ENCODE measurements at places on chromosomes 5 and 9.
A peak's percentile ranks its signal among the peaks of the same experiment; 100 is the strongest.

DNA sequence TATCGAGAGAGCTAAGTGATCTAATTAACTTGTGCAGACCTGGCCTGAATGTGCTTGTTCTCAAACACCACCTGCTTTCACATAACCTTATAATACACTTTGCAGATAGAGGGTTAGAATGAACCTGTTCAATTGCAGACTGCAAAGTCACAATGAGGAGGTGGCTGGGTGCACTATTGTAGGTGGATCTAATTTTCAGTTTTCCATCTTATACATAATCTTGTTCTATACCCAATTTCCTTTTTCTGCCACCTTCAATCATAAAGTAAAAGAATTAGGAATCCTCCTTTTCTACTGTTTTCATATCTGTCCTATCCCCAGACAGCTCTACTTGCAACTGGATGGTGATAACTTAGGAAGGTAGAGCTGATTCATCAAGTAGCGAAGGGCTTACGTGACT, 68.8 kb upstream of the APC start:
- no peak for DNase-seq

DNA sequence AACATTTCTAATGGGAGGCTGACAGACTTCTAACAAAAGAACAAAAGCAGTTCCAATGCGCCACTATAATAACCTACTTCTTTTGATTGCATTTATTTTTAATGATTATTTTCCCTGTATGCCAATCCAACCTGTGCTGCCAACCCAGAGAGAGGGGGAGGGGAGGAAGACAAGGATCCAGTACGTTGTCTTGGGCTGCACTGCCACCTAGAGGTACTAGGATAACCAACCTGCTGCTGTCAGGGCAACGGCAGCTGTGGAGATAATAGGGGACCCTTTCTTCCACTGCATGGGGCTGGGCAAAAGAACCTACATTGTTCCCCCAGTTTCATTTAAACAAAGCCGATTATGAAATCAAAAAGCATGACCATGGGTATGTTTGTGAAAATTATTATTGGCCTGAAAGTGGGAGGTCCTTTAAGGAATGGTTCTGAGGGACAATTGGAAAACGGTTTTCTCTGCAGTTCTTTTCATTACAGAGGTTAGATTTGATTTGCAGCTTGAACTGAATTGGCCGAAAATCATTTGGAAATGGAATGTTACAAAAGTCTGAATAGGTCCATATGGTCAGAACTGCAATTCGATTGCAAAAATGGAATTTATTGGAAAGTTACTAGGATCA, 101.3 kb downstream of the RASEF start:
- DNase-seq: peak; percentile 5

DNA sequence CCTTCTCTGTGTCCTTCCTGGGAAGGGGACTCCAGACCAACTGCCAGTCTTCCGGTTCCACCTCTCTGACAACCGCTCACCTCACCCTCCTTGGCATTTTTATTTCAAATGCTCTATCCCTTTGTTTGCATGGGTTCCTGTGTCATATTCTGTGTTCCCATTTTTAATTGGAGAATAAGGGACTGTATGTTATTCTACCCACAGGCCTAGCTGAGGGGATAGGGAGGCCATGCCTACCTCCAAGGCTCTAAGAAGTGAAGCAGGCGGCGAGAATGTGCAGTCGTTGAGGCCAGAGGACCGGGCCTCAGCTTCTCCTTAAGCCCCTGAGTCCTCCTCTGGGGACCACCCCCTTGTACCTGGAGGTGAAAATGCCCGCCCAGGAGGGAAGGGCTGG, 936 bp upstream of the WDR5 start:
- no peak for DNase-seq

GRCh38 chr5:67244345-67244793, 47.8 kb upstream of the CD180 start:
- DNase-seq: no peak

DNA sequence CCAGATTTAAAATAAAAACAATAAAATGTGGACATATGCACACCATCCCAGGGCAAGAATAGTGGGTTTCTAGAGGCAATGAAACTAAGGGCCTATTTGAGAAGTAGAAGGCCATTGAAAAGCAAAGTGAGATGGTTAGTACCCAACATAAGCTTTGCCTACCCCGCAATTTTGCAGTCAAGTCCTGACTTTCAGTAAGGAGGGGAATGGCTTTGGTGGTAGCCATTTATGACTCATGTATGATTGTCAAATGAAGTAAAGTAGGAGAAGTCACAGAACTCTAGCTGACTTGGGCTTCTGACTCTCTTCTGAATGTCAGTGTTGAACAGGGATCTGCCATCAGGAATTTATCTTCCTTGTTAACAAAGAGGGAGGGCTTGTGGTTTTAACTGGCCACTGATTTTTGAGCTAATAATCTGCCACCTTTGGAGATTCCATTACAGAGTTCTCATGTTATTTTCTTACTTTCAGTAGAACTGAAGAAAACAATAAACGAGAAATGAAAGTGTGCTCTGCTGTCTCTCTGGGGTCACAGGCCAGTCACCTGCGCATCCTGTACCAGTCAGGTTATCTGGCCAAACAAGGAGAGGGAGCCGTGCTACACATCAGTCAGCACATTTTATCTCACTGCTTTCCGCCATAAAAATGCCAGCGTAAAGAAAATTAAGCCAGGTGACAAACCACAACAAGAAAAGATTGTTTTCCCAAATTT, 14.3 kb upstream of the SNCAIP start:
- no peak for DNase-seq

- DNase-seq: no peak
Observed at GRCh38 chr9:115126404-115126803, 8.4 kb upstream of the TNC start.

GRCh38 chr5:139592289-139592688, 31.1 kb downstream of the UBE2D2 start:
- DNase-seq: no peak

DNA sequence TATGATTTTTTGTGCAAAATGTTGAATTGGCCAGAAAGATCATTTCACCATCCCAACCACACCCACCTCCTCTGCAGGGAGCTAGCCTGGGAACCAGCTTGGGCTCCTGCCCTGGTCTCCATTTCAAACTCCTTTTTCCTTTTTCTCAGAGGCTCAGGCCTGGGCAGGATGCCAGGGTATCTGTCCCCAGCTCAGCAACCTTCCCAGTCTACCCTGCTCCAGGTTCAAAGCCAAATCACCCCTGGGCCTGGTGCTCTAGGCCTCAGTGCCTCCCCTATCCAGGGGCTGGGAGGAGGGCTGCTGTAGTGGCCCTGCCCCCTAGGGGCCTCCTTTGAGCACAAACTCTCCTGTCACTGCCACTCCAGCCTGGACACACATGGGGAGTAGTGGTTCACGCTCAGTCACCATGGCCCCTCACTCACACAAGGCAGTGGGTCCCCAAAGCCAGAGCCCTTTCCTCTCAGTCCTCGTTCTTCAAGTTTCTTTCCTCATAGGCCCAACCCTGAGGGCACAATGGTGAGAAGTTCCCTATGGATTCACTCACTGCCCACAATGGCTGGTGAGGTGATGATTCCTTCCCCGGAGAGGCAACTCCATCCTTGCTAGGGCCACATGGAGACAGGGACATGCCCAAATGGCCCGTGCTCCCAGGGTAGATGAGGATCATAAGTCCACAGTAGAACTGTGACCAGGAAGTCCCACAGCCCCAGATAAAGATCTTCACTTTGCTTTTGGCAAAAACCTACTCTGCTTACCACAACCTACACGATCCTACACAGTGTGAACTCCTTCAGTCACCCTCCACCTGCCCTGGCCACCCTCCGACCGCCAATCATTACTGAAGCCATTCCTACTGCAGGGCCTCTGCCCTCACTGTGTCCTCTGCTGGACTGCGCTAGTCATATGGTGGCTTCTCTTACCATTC, 1.6 kb upstream of the ST6GALNAC4 start:
- no peak for DNase-seq

DNA sequence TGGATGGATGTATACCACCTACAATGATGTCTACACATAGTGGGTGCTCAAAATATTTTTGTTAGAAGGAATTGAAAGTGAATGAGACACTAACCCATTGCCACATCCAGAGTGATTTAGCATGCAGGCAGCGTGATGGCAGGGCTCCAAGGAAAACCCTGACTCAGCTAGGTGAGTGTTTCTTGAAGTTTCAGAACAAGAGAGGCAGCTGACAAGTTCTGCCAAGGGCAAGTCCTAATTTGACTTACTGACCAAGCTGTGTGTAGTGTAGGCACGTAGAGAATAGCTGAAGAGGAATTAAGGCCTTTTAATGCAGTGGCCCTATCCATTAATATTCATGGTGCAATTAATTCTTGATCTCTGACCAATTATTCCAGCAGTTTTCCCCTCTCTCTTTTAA, 107.8 kb upstream of the ATP10B start:
- DNase-seq: no peak

DNA sequence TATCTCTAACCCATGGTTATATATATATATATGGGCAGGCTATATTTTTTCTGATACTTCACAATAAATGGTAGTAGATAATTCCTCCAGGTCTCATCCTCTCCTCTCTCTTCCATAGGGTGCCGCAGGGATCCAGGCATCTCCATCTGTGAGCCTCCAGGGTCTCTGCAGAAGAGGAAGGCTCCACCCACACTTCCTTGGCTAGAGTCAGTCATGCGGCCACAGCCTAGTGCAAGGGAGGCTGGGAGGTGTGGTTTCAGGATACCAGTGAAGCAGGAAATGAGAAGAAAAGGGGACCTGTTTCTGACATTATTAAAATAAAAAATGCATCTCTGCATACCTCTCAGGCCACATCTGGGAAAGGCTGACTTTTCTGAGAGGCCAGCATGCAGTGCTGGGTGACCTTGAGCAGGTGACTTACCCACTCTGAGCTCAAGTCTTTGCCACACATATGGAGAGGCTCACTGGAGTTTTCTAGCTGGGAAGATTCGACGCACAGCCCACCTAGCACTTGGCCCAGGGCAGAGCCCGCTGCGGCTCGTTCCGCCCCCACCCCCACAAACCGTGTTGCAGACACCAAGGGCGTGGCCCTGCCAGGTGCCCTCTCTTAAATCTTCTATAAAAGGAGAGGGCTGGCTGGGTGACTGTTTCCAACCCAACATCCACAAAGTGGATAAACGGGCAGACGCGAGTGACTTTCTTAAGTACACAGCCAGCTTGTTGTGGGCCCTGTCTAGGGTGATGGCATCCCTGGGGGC, 47.9 kb downstream of the OLFM1 start:
- DNase-seq: no peak

GRCh38 chr9:129021091-129021490, 7.0 kb downstream of the SH3GLB2 start:
- DNase-seq: no peak

- no peak for DNase-seq
Observed at GRCh38 chr5:165999693-166000320, 2291.6 kb upstream of the WWC1 start.

- no peak for DNase-seq
Observed at GRCh38 chr5:68325065-68325580, 109.6 kb downstream of the PIK3R1 start.

- DNase-seq: no peak
Observed at GRCh38 chr5:143738417-143739401, 73.3 kb upstream of the HMHB1 start.

- DNase-seq: no peak
Observed at GRCh38 chr5:111509119-111509518, 3.2 kb downstream of the STARD4 start.

DNA sequence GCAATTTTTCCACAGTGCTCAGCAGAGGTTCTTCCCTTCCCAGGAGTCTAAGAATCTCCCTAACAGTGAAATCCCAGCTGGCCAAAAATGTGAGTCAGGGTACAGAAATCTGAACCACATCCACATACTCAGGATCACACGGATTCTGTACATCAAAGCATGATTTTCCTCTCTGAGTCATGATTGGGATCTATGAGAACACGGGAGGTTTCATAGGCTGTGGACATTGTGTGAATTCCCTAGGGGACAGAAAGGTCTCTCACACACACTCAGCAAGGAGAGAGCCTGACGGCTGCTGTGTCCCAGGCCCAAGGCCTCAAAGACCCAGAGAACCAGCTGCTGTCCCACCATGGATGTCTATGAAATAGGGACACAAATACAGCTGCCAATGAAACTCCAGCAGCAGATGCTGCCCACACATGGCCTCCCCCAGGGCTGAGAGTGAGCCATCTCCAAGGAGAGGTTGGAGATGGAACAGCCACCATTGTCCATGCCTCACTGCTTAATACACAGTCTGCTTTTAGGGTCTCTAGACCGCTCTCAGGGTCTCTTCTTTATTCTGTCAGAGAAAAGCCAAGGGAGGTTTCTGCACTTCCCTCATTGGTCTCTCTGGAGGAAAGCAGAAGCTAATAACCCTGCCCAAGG, 102.7 kb downstream of the ADAMTS12 start:
- DNase-seq: no peak

GRCh38 chr5:93821891-93822415, 80.6 kb upstream of the POU5F2 start:
- DNase-seq: no peak

DNA sequence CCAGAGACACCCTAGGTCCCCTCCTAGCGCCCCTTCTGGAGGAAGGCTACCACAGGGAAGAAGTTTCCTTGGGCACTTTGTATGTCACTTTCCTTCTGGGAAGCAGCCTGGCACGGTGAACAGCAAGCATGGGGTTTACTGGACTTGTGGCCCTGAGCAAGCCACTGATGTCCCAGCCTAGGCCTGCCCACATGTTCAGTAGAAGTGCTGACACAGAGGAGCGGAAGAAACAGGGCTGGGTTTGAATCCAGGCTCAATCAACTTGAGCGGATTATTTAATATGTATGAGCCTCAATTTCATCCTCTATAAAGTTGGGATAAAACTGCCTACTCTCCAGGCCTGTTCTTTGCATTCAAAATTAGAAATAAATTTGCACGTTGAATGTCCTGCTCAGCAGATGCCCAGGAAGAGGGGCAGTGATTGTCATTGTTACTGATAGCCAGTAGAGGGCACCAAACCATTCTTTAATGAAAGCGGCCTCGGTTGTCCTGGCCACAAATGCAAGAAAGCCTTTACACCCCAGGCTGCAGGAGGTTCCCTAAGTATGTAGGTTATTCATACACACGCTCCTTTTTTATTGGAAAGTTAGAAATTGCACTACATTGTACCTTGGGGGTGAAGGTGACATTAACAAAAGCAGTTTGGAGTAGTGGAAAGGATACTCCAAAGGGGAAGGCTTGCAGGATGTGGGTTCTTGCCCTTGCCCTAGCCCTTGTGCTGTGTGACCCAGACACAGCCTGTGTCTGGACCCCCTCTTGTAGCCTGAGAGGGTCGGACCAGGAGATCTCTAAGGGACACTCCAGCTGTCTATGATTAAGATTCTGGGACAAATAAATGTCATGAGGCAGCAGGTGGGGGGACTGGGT, 13.4 kb upstream of the XPA start:
- peak; percentile 65 for DNase-seq

DNA sequence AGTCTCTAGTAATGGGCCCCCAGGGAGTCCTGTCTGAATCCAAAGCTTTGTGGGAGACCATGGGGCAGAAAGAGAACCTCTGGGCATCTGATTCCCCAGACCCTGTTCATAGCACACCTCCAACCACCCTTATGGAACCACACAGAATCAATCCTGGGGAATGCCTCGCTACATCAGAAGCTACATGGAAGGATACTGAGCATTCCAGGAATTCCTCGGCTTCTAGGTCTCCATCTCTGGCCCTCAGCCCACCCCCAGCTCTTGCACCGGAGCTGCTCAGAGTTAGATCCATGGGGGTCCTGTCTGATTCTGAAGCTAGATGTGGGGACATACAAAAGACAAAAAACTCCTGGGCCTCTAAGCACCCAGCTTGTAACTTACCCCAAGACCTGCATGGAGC, 28.4 kb downstream of the VCP start:
- no peak for DNase-seq

GRCh38 chr5:152704286-152704685, 299.2 kb upstream of the NMUR2 start:
- DNase-seq: no peak
